ENCODE measurements at places on chromosomes 2 and 18. TPM values are rescaled to one million over a fixed set of nuclear protein-coding genes. Genes with fewer than 3 reads are reported as not detected.

DNA sequence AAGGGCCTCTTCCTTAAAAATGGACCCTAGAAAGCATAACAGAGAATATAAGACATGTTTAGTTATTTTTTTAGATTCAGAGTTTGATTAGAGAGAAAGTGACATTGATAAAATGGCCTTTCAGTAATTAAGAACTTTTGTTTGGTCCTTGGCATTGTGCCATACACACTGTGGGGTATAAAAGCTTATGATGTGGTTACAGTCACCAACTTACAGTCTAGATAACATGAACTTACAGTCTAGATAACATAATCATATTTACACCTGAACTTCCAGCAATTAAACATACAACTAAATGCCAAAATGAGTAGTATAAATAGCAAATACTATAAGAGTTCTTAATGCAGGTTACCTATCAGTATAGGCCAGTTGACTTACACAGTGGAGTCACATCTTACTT lies 25.6 kb upstream of the EFEMP1 start:
- no peak for DNase-seq

DNA sequence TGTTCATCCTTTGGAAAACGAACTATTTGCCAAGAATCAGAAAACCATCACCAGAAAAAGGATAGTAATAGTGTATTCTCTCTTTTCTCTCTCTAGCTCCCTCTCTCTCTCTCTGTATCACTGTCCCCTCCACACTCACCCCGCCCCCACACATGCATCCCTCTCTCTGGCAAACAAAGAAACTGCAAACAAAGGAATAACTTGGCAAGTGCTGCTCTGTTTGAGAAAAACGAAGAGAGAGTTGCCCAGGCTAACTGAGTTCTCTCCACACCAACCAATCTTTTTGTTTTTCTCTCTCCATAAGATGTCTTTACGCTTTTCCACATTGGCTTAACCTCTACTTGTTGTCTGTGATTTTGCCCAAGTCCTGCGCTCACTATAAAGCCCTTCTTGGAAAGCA lies 316.2 kb downstream of the EPHA4 start:
- DNase-seq = no peak

DNA sequence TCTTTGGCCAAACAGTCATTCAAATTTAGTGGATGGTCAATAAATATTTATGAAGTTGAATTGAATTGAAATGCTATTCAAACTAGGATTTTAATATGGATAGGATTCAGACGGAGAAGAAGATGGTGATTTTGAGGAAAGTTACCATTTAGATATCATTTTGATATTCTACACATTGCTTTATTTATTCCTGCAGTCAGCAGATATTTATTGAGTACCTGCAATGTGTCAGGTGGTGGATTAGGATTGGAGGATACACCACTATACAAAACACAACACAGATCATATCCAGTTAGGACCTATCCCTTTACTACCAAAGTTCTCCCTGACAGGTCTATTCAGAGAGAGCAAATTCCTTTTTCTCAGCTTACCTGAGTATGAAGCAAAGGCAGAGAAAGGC lies 38.8 kb downstream of the MAPRE2 start:
- no peak for DNase-seq

GRCh38 chr2:171345971-171346722 lies 87.6 kb downstream of the METTL8 start:
- no peak for DNase-seq

DNA sequence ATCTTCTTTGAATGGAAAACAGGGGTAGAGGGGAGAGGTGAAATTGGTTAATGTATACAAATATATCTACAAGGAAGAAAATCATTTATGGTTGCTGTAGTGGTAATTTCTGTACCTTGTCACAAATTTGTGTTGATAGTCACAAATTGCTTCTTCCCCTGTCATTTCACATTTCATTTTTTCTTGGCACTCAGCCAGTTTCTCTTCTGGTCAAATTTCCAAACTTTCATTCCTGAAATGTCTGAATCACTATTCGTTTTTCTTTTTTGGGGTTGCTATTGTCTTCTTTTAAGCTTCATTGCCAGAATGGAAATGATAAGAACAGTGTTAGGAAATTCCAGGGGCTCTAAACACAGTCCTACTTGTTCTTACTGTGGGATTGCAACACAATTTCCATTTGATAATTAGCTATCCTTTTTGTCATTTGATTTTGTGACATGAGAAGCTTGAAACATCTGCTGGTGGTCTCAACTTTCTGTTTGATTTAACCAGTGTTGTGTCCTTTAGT lies 136.0 kb upstream of the GCFC2 start:
- DNase-seq = no peak

NEU2 gene
- polyA plus RNA-seq = not detected

ASXL3 gene
- polyA plus RNA-seq = 0.92 TPM
